ENCODE measurements at places on chromosomes 13 and 19.

- DNase-seq = no peak
Measured at GRCh38 chr19:52662631-52663030, 24.5 kb upstream of the ZNF83 start.

- no peak for DNase-seq
Measured at GRCh38 chr19:18021121-18021755, 13.3 kb downstream of the ARRDC2 start.

- no peak for DNase-seq
Measured at GRCh38 chr13:48624016-48624415, 29.7 kb upstream of the CYSLTR2 start.

DNA sequence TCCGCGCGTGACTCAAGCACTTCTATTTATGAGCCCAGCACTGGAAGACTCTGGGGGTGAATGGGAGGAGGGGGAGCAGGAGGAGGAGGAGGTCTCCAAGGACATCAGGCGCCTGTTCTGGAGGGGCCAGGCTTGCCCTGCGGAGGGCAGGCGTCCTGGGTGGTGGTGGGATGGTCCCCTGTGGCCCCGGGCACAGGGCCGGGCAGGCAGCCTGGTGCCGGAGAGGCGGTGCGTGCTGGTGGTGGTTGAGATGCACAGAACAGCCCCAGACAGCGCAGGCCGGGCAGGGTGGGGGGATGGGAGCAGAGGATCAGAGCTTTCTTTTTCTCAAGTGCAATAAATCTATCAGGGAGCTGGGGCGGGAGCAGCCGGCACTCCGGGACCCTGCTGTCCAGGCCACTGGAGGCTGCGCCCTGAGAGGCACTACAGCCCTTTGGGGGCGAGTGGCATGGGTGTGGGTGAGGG, 14.0 kb downstream of the NKPD1 start:
- DNase-seq = no peak

DNA sequence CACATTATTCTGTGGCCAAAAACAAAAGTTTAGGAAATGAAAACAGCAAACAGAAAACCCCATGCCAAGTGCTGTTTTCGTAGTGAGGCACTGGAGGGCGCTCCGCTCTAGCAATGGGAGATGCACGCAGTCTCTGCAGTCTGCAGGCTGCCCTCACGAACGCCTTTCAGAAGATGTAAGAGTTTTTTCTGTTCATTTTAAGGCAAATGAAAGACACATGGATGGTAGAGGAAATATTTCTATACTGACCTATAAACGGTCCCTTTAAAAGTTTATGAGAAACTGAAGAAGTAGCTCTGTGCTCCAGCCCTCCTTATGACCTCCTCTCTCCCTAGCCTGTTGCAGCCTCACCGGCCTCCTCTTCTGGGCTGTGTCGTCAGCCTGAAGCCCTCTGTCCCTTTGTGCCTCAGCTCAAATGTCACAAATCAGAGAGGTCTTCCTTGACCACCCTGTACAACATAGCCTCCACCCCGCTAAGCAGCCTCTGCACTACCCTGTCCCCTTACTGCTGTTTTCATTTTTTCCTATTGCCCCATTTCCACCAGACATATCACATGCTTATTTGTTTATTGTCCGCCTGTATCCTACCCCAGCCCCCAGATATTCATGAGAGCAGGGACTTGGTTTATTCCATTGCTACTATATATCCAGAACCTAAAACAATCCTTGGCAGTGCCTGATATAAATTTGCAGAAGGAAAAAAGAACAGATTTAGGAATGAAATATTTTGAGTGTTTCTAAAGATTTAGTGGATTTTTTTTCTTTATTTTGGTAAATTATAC, 116.4 kb downstream of the TM9SF2 start:
- DNase-seq = peak; percentile 61

DNA sequence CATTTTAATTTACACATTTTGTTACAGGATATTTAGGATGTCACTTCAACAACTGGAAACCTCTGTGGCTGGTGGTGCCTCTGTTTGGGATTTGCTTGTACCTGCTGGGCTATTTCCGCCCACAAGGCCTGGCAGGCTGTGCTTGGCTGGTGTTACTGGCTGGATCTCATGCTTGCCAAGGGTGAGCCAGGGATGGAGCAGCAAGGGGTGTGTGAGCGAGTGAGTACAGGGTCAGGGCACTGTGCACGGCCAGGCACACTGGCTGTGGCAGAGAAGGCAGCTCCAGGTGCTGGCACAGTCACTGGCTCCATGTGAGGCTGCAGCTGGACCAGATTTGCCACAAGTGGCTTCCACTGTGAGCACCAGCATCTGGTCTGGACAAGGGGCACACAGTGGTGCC, 1254.8 kb downstream of the SLITRK5 start:
- DNase-seq = no peak

- DNase-seq = no peak
Measured at GRCh38 chr13:110421061-110421460, 114.0 kb downstream of the COL4A2 start.

- DNase-seq = no peak
Measured at GRCh38 chr19:1811942-1812425, at the start of gene ATP8B3. ATP8B3 (minus strand) TSS chr19:1812276; CDS start chr19:1811736, 540 bp downstream.

- DNase-seq = no peak
Measured at GRCh38 chr19:58396691-58397532, 1.5 kb downstream of the RNF225 start.

- DNase-seq = no peak
Measured at GRCh38 chr13:106786006-106786563, 218.1 kb upstream of the ARGLU1 start.

DNA sequence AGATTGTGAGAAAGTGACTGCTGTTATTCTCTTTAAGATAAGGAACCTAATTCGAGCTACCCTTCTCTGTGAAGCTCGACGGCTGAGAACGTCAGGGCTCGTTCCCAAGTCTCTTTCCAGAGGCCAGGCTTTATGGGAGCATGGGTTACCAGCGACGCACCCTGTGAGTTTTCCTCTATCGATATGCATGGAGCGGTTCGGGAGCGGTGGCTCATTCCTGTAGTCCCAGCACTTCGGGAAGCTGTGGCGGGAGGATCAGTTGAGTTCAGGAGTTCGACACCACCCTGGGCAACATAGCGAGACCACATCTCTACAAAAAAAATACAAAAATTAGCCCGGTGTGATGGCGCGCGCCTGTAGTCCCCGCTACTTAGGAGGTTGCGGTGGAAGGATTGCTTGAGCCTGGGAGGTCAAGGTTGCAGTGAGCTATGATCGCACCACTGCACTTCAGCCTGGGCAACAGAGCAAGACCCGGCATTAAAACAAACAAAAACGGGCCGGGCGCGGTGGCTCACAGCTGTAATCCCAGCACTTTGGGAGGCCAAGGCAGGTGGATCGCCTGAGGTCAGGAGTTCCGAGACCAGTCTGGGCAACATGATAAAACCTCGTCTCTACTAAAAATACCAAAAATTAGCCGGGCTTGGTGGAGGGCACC, 681 bp upstream of the ZNF606 start:
- no peak for DNase-seq

DNA sequence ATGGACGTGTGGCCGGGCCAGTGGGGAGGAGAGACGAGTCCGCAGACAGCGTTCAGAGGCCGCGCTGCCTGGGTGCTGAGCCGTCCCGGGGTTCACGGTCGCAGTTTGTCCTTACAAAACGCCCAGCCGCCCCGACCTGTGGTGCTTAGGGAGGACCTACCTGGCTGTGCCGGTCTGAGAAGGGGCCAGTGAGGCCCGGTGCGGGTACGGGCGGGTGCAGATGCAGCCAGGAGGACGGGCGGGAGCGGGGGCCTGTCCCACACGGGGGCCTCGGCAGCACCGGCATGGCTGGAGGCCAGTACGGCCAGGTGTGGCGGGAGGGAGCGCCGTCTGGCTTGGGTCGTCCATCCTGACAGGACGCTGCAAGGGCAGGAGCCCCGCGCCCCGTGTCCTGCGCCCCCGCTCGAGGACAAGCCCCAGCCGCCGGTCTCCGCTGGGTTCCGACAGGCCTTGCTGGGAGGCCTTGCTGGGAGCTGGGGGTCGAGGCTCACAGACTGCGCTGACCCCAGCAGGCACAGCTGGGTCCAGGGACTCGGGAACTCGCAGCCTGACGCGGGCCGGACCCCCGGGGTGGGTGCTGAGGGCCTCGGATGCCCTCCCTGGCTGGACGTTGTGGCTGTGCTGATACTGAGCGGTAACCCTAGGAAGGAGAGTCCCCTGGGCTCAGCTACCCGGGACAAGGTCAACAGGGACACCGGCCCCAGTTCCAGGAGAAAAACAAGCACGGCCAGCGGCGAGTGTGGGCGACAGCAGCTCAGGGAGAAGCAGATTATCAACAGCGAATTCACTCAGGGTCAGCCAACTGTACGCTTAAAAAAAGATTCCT, 5.3 kb upstream of the PROZ start:
- DNase-seq = no peak

DNA sequence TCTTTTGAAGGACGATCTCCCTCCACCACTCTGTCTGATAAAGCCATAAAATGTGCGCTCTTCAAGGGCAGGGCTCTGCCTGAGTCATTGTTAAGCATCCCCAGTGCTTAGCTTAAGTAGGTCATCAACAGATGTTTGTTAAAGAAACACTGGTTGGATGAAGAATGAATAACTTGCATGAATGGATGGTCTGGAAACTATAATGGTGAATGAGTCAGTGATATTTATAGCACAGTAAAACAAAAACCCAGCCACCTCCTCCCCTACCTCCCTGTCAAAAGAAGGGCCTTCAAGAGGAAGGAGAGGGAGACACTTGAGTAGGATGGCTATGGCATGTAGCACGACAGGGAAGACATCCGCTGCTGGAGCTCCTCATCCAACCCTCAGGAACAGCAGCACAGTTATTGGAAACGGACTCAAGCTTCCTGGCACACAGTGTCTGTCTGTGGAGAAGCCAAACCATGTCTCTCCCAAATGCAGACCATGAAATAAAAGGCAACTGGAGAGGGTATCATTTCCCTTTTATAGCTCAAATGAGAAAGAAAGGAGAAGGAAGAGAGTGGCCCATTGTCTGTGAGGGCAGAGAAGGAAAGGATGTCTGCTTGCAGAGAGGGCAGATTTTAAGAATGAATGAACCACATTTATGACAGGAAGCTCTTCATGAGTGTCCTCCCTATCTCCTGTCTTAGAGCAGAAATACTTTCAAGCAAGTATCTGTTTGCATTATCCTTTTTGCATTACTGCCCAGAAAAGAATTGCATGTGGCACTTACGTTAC, 183.5 kb upstream of the UBL3 start:
- no peak for DNase-seq

DNA sequence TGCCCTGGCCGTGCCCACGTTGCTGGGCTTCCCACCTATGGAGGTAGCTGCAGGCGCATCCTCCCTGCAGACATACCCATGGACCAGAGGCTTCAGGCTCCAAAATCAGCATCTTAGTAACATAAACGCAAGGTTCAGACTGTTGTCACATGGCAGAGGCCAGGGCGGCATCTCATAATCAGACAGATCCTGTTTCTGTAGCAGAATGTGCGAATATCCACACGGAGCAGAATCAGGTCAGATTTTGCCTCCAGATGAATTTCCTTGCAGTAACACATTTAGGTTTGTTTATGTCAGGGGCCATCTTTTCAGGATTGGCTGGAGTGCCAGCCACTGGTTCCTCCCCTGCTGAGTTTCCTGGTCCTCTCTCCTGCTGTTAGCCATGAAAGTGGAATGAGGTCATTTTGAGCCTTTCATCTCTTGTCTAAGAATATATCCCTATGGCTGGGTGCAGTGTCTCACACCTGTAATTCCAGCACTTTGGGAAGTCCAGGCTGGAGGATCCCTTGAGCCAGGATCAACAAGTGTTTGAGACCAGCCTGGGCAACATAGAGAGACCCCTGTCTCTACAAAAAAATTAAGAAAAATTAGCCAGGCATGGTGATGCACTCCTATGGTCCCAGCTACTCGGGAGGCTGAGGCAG, 20.5 kb downstream of the SMARCA4 start:
- peak; percentile 33 for DNase-seq

GRCh38 chr13:106276876-106277275, 258.6 kb downstream of the EFNB2 start:
- no peak for DNase-seq

DNA sequence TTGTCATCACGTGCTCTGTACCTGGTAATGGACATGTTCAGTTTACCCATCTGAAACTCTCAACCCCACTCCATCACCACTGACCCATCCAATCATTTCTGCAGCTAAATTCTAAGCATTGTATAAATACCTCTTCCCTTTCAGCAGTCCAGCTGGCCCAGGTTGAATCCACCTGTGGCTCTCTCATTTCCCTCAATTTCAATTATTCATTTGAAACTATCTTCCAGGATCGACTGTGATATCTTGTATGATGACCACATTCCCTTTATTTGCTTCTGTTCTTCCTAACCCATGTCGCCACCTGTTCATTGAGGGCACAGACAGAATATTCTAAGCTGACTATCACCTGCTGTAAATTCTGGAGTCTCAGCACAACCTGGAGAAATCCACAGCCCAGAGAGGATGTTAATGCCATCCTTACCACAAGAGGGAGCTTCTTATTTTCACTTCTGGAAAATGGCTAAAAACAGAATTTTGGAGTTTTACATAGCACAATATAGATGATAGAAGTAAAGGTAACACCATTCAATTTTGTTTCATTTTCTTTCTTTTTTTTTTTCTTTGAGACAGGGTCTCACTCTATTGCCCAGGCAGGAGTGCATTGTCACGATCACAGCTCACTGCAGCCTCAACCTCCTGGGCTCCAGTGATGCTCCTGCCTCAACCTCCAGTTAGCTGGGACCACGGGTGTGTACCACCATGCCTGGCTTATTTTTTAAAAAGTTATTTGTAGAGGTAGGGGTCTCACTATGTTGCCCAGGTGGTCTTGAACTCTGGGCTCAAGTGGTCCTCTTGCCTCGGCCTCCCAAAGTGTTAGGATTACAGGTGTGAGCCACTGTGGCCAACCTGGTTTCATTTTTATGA, 38.6 kb downstream of the ZNF823 start:
- peak; percentile 37 for DNase-seq

DNA sequence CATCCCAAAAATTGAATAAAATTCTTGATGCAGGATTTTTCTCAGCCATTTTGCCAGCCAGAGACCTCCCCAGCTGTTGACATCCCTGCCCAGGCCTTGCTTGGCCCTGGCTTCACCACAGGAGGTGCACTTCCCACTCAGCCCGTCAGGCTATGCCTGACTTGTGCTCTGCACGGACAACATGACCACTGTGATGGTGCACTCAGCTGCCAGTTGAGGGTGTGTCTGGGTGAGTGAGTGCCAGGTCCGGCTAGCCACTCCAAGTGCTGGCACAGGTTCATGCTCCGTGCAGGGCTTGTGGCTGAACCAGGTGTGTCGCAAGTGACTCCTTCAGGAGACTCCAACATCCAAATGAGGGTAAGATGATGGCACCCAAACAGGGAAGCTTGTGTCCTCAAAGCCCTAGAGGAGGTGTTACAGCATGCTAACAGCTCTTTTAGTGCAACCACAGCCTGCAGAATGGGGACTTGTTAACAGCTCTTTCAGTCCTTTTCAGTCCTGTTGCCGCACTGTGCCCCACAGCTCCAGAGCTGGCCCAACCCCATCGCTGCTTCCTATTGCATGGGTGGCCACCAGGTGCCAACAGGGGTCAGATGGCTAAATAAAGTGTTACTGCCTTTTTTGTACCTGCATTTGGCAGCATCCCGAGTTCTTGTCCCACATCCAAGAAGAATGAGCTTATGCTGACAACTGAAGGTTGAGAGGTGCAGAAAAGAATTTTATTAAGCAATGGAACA, 380.7 kb downstream of the SLITRK5 start:
- DNase-seq = peak; percentile 9

Data from HEK293T (cell line).